Stimulated activated CD4-positive, alpha-beta T cell treated with anti-CD3 and anti-CD28 coated beads, Interleukin-4, amount 100 ng/mL, for 4 hours (primary cell): ENCODE measurements at places on chromosomes 1 and 21.

GRCh38 chr1:174258148-174258550 is 98.8 kb downstream of the RABGAP1L start:
- DNase-seq = peak; percentile 24

- no peak for DNase-seq
These were observed 100.6 kb downstream of the ROR1 start for GRCh38 chr1:63874278-63874880.

DNA sequence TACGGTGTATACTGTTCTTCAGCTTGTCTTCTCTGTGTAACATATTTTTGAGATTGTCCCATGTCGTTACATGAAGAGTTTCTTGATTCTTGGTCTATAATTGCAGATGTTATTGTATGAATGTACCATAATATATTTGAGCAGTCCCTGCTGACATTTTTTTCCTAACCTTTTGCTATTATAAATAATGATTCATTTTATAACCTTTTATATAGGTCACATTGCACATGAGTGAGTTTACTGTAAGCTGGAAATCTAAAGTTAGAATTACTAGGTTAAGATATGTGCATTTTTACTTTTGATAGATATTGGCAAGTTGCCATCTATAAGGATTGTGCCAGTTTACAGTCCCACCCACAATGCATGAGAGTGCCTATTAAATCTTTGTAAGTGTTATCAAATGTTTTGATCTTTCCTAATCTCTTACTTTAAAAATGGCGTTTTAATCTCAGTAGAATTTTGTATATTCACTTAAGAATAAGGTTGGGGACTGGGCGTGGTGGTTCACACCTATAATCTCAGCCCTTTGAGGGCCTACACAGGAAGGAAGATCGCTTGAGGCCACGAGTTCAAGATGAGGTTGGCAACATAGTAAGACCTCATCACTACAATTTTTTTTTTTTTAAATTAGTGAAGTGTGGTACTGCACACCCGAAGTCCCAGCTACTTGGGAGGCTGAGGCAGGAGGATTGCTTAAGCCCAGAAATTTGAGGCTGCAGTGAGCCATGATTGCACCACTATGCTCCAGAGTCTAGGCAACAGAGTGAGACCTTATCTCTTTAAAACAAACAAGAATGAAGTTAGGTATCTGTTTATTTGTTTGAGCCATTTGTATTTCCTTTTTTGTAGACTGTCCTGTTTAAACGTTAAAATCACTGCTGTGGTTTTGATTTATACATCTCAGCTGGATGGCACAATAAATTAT is 36.5 kb downstream of the ZMYM1 start:
- no peak for DNase-seq

- no peak for DNase-seq
These were observed 18.6 kb upstream of the PDZK1IP1 start for GRCh38 chr1:47208374-47208850.

DNA sequence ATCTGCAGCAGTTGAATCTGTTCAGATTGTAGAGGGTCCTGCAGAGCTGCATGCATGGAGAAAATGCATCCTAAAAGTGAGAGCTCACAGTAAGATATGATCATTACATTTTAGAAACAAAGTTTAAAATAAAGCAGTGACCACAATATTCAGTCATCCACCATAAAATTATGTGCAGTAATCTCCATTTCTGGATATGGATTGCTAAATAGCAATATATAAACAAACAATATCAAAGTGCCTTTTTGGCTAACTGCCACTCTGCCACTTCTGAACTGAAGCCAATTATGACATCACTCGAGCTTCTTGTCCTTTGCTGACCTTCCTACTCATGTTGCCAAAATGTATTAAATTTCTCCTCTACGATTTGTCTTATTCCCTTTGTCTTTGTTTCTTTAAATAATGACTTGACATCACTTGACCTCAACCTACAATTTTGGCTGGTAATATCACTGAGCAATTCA is 262.0 kb upstream of the CXADR start:
- no peak for DNase-seq

DNA sequence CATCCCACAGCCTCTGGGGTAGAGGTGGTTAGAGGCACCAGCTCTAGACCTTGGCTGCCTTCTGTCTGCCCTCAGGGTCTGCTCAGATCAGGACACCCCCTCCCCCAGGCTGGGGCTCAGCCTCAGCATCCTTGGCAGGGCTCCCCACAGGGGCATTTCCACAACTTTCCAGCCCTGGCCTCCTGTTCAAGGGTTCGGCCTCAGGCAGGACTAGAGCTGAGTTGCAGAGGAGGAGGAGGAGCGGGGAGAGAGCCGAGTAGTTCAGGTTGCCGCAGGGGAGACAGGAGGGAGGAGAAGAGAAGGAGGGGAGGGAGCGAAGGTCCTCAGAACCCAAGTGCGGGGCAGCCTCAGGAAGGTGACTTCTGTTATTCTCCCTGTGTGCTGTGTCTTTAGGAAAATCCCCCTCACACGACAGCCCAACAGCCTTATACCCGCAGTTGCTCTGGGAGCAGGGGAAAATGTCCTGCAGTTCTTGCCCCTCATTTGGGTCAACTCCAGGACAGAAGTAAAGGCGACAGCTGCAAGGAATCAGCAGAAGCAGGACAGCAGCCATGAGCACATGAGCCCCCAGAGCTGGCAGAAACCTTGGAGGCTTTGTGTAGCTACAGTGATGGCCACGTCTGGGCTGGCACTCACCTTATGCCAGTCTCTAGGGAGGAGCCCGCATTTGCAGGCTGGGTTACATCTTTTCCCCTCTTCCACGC is 46.5 kb upstream of the TENT5B start:
- no peak for DNase-seq

GRCh38 chr1:106678279-106679050 is 378.0 kb upstream of the PRMT6 start:
- no peak for DNase-seq

DNA sequence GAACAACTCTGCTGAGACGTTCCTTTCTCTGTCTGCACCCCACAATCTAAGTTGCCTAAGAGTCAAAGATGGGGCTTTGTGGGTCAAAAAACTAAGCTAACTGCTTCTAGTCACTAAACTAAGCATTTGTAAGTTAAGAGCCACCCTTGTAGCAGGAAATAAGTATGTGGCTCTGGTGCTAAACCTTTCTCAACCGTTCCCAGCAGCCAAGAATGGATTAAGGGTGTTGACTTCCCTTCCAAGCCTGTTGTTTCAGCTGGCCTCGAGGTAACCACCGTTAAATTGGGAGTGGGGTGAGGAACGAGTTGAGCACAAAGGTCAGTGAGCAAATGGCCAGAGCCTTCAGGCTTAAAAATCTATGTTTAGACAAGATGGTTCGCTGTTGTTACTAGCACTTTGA is 169.1 kb downstream of the TRIM33 start:
- DNase-seq = no peak

- DNase-seq = no peak
These were observed 28.6 kb upstream of the C1orf185 start for GRCh38 chr1:51073456-51073855.

DNA sequence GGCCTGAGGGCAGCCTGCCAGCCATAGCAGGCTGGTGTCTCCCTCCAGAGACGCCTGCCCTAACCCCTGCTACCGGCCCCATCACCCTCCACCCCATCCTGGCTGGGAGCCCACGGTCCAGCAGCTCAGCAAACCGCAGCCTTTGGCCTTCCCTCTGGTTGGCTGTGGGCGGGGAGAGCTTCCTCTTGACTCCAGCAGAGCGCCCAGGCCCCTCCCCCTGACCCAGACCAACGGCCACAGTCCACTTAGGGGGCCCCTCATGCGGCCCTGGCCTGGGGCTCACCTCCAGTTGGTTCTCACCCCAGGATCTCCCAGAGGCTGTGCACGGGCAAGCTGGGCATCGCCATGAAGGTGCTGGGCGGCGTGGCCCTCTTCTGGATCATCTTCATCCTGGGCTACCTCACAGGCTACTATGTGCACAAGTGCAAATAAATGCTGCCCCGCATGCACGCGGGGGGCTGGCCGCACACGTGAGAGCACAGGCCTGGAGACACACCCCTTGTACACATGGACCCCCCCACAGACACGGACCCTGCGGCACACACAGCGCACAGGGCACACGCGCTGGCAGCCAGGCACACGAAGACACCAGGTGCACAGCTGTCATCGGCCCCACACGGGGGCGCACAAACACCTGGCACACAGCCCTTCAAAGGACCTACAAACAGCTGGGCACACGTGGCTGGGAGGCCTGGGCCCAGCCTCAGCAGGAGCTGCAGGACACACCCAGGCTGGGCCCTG is 3.1 kb downstream of the SMIM1 start:
- DNase-seq = peak; percentile 38
